M059J (cell line): ENCODE measurements at places on chromosomes 2 and 18.

DNA sequence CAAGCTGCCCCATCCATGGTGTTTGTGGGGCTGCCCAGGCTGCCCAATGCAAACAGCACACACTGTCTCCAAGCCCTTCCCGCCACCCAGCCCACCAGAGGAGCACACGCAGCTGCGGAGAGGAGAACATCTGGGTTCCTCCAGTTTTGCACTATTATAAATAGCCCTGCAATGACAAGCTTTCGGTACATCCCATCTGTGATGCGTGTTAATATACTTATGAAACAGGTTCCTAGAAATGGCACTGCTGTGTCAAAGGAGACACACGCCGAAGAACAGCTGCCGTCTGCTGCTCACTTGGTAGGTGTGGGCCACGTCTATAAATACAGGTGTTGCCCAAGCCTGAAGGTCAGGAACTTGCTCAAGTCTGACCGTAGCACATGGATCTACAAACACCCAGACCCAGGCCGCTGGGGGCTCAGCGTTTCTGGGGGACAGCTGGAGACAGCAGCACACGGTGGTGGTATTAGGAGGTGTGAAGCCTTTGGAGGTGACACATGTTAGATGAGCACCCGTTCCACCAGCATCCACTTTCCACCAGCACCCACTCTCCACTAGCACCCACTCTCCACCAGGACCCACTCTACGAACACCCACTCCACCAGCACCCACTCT lies 34.3 kb downstream of the PXDN start:
- DNase-seq: no peak

DNA sequence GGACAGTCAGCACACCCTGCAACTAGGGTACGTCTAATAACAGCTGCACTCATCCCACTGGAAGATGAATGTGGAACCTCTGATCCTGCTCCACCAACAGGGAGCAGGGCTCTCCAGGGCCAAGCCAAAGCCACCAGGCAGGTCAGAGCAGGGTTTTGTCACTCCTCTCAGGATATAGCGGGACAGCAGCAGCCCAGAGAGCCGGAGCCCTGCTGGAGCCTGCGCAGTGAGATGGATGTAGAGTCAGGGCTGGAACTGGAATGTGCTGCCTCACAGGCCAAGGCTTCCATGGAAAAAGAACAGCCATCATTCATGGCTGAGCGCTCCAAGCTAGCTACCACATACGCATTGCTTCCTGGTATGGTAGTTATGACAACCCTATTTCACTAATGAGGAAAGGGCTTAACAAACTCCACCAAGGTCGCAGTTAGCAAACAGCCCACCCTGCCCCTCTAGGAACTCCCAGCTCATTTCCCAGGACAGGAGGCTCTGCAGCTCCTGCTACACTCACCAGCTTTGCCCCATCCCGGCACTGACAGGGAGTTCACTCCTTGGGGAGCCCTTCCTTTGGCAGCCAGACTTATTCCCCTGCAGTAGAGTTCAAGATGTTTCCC lies 85.2 kb downstream of the HS1BP3 start:
- DNase-seq: no peak

- DNase-seq: no peak
Measured at GRCh38 chr18:58038063-58038462, 6.0 kb upstream of the NEDD4L start.

- no peak for DNase-seq
Measured at GRCh38 chr2:29228947-29229346, 113.7 kb downstream of the CLIP4 start.

GRCh38 chr2:226971770-226972169 lies 135.9 kb downstream of the RHBDD1 start:
- DNase-seq: no peak

- peak; percentile 26 for DNase-seq
Measured at GRCh38 chr18:30970196-30970816, 72.2 kb downstream of the DSC3 start.

- no peak for DNase-seq
Measured at GRCh38 chr2:20509301-20509769, 62.5 kb downstream of the RHOB start.

- DNase-seq: no peak
Measured at GRCh38 chr2:49241501-49241900, 87.2 kb upstream of the FSHR start.

GRCh38 chr2:219453671-219454590 lies 19.3 kb downstream of the SPEG start:
- peak; percentile 97 for DNase-seq

DNA sequence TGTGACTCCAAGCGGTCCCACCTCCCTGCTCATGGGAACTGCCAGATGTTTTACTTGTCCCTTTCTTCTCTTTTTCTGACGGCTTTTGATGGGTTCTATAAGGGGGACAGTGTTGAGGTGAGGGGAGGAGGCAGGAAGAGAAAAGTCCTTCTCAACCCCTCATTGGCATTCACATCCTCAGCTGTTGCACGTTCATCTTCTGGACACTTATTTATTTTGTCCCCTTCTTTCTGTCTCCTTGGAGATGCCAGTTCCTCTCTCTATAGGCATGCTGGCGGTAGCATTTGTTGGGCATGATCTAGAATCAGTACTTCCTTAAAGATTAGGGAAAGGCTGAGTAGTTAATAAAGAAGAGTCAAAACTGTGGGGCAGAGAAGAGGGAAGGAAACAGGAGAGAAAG lies 99.0 kb upstream of the KLHL14 start:
- DNase-seq: no peak

DNA sequence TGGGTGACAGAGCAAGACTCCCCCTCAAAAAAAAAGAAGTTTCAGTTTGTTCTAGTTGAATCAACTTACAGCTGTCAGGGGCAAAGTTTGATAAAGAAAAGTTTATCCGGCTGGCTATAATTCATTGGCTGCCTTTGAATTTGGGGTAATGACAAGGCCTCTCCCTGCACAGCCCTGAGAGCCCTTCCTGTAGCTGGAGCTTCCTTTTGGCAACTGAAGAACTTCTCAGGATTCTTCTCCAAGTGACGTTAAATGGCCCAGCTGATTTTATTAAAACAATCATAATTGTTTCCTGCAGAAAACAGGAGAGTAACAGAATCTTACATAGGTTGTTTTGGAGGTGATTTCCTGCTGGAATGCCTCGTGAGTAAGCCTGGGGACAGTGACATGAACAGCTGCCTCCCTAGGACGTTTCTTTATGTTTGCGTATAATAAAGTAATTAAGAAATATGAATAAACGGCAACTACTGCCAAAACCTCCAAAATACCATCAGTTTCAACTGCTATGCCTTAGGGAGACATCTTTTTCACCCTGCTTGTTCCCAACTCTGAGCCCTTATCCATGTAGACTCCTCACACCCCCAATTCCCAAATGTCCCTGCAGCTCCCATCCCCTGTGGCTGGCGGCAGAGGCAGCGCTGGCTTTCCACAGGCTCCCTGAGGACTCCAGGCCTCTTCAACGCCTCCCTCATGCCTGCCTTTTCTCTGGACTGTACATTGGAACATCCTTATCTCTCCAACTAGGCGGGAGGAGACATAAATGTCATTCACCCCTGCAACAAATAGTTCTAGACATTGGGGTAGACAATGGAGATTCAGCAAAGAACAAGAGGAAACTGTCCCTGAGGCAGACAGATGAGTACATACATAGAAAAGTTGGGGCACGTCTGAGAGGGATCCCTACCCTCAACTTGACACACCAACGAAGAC lies 59.2 kb upstream of the FZD7 start:
- DNase-seq: no peak

GRCh38 chr2:186972281-186972970 lies 123.5 kb upstream of the ZSWIM2 start:
- no peak for DNase-seq

DNA sequence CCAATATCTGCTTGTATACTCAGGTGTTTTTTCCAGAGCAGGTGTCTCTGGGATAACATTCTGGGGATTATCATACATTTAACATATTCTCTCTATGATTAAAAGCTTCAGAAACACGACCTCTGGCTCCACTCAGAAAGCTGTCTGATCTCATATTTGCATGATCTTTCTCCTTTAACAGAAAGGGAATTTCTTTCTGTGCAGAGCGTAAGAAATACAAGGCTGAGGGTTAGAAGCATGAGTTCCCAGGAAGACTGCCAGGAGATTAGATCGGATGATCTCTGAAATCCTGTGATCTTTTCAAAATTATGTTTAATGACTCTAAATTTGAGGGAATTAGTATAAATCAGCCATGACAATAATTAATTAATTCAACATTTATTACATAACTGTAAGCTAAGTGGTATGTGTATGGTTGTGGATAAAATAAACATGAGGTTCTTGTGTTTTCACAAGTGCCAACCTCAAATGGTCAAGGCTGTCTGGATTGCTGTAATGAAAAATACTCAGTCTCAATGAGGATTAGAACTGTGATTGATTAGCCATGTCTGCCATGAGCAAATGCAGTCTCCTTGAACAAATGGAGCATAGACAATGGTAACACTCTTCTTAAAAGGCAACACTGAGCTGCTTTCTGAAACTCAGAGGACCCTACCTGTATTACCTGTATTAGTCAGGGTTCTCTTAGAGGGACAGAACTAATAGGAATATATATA lies 304.9 kb downstream of the STK39 start:
- no peak for DNase-seq

- peak; percentile 46 for DNase-seq
Measured at GRCh38 chr18:44098551-44099098, 582.1 kb upstream of the SETBP1 start.

DNA sequence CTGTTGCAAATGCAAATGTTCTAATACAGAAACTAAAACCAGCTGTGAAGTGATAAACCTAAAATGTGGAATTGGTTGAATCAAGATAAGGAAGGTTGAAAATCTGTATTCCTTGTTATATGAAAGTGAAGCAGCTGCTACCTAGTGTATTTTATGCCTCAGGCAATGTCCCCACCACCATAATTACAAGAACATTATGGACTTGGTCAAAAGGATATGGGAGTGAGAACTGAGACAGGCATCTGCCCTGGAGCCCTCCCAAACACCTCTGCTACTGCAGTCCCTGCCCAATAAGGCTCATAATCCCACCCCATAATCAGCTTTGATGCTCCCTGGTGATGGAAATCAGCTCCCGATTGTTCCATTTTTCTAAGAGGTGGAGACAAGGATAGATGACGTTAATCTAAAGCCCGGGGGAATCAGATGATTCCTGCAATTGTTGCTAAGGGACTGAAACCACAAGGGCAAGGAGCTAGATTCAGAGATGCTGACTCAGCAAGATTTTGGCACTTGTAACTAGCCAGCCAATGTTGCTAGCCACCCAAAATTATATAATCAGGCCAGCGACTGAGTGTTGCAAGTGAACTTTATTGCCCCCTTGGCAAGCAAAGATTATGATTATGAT lies 69.5 kb downstream of the EVA1A start:
- peak; percentile 90 for DNase-seq

GRCh38 chr2:17544256-17544655 lies 3.8 kb downstream of the VSNL1 start:
- peak; percentile 31 for DNase-seq

DNA sequence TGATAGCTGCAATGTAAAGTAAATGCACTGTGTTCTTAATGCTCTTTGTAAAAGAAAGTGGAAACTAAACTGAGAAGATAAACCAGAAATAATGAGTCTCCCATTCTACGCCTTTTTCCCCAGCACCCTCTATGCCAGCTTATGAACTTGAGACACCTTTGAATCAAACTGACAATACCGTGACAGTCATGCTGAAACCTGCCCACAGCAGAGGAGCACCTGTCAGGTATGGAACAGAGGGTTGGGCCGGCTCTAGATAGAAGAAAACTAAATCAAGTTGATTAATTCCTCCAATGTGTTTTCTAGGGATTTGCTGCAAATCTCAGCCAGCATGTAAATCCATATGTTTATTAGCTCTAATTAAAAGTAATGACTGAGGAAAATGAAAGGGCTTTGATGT lies 520.6 kb upstream of the RAB12 start:
- no peak for DNase-seq

DNA sequence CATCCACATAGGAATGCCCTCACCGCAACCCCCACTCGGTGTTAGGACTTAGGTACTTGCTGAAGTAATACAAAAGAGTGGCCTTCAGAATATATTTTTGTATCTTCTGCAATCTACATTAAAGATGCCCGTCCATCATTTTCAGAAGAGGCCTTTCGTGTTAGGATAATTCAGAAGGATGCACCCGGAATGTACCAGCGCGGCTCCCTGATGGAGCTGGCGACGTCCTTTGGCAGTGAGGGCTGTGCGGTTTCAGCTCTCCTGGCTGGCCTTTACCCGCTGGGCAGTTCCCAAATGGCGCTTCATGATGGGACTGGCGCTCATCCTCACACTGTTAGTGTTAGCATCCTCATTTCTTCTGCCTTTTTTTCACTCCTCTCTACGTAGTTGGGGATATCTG lies 15.3 kb downstream of the TWIST2 start:
- DNase-seq: no peak
